ENCODE measurements at places on chromosomes 2 and 18.

DNA sequence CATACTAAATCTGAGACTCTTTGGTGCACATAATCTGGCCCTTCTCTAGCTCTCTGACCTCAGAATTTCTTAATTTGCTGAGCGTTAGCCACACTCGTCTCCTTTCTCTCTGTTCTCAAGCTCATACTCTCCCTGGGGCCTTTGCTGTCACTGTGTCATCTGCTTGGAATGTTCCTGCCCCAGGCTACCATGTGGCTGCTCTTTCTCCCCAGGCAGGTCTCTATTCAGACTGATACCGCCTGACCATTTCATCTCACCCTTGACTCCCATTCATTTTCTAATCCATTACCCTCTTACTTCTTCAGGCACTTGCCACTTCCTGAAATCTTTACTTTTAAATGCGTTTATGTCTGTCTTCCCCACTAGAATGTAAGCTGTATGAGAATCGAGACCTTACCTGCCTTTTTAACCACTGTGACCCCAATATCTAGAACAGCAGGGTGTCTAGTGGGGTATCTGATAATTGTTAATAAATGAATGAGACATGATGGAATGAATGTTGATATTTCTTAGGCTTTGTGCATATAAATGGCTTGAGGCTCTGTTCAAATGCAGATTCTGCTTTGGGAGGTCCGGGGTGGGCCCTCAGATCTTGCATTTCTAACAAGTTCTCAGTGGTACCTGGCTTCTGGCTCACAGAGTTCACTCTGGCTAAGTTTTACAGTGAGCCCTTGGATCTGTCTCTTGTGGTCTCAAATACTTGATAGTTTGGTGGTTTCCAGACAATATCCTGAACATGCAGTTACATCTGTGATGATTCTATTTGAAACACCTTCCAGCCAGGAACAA, 89.9 kb upstream of the EPC2 start:
- DNase-seq, result no peak

DNA sequence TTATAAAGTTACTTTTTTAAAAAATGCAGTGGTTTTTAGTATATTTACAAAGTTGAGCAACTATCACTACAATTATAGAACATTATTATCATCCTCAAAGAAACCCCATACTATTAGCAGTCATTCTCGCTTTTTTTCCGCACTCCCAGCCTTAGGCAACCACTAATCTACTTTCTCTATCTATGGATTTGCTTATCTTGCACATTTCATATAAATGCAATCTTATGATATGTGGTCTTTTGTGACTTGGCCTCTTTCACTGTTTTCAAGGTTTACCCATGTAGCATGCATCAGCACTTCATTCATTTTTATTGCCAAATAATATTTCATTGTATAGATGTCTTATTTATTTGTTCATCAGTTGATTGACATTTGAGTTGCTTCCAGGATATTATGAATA, 273.4 kb downstream of the AGPS start:
- no peak for DNase-seq

GRCh38 chr2:10963155-10963554, 51.4 kb downstream of the KCNF1 start:
- DNase-seq, result no peak

GRCh38 chr18:41871229-41872000, 83.6 kb upstream of the PIK3C3 start:
- DNase-seq, result no peak

GRCh38 chr2:8576525-8577167, 105.2 kb upstream of the ID2 start:
- no peak for DNase-seq

GRCh38 chr2:223877721-223878410, 40.5 kb upstream of the AP1S3 start:
- no peak for DNase-seq
